ENCODE measurements at places on chromosomes 4 and X.
A peak's percentile ranks its signal among the peaks of the same experiment; 100 is the strongest.

- DNase-seq: no peak
These were observed 118.9 kb downstream of the KLHL4 start for GRCh38 chrX:87636533-87636932.

GRCh38 chr4:69546134-69546765 is 50.5 kb upstream of the UGT2B4 start:
- DNase-seq: peak; percentile 65

GRCh38 chr4:16672421-16672820 is 226.0 kb downstream of the LDB2 start:
- no peak for DNase-seq

DNA sequence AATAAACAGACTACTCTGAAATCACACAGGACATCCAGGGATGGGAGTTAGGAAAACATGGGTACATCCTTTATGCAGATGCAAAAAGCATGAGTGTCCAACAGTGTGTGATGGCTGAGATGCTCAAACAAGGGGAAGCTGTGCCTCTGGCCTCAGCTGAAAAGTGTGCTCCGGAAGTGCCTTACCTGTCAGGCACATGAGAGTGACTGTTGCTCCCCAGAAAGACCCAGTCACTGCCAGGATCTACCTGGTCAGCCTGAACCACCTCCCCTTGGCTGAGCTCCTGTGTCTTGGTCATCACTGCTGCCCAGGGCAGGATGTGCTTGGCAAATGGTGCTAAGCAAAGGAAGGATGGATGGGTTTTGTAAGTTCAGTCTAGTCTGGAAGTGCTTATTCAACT is 4.0 kb downstream of the PPP2R2C start:
- DNase-seq: no peak

DNA sequence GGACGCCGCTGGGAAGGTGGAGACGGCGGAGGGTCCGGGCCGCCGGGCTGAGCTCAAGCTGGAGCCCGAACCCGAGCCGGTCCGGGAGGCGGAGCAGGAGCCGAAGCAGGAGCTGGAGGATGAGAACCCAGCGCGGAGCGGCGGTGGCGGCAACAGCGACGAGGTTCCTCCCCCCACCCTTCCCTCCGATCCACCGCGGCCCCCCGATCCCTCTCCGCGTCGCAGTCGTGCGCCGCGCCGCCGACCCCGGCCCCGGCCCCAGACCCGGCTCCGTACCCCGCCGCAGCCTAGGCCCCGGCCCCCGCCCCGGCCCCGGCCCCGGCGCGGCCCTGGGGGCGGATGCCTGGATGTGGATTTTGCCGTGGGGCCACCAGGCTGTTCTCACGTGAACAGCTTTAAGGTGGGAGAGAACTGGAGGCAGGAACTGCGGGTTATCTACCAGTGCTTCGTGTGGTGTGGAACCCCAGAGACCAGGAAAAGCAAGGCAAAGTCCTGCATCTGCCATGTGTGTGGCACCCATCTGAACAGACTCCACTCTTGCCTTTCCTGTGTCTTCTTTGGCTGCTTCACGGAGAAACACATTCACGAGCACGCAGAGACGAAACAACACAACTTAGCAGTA is 483 bp downstream of the USP27X start:
- no peak for DNase-seq

- peak; percentile 38 for DNase-seq
These were observed 95.8 kb upstream of the TET2 start for GRCh38 chr4:105050896-105051295.

DNA sequence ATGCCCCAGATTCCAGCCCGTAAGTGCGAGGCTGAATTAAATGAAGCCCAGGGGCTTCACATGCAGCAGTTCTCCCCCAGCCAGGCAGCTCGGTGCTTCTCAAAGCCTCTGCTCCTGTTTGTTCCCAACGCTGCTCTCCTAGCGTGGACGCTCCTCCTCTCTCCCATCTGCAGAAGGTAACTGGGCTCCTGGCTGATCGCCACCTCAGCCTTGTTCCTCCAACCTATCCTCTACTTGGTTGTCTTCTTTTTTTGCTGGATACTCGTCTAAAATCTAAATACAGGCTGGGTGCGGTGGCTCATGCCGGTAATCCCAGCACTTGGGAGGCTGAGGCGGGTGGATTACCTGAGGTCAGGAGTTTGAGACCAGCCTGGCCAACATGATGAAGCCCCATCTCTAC is 70.3 kb downstream of the NSUN7 start:
- DNase-seq: no peak

DNA sequence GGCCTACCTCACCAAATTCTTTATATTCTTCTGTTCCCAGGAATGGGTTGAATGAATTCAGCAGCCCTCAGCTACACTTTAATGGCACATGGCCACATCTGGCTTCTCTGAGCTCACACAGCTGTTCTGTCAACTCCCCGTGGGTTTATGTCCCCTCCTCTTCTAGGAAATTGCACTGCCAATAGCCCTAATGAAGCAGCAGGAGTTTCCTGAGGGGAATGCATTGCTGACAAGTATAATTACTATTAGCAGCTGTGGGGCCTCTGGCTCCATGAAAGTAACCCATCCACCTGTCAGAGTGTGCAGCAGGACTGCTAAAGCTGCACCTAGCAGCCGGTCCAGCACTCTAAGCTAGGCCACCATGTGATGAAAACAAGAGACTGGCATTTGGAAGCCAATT is 50.3 kb downstream of the FTHL17 start:
- DNase-seq: no peak

DNA sequence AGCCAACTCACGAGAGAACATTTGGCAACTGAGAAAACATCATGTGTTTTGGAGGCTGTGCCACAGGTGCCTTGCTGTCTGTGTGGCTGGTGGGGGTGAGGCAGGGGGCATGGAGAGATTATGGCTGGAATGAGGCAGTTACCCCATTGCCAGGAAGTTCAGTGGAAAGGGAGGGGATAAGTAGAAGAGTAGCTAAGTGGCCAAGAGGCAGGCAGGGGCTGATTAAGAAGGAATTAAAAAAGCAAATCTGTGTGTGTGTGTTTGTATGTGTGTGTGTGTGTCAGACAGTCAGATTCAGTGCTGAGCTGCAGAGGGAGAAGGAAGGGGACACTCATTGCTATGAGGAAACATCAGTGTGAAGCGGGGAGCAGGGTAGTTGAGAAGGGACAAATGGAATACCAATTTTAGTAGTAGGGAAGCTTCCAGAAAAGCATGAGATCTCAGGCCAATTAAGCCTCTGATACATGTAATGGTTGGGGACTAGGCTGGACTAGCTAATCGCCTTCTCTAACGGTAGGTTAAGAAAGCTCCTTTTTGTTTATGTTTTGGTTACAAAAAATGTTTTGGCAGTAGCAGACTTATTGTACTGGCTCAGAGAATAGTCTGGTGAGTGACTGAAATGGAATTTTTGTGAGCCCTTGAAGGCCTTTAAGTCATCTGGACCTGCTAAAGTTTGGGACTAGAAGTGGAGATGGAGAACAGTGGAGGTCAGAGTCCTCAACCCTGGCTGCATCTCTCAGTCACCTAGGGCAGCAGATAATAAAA is 18.5 kb downstream of the TMEM164 start:
- DNase-seq: peak; percentile 63

- peak; percentile 36 for DNase-seq
These were observed 263.6 kb downstream of the HS3ST1 start for GRCh38 chr4:11165052-11165451.

DNA sequence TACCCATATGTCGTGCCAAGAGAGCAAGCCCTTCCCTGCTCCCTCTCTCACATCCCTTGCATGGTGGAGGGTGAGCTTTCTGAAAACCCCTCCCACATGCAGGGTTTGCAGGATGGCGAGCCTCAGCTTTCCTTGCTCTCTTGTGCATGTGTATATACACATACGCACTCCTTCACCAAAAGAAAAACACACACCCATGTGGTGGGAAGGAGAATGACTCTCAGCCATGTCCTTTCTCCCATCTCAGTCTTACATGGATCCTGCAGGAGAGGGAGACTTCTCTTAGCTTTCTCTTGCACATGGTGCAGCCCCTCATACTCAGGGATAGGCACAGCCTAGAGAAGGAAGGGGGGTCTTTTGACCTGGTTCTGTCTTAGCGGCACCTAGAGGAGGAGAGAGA is 81.1 kb downstream of the CLCN5 start:
- no peak for DNase-seq

- DNase-seq: peak; percentile 29
These were observed 47.3 kb upstream of the GATB start for GRCh38 chr4:151808120-151808529.

- peak; percentile 75 for DNase-seq
These were observed 107.3 kb downstream of the AMMECR1 start for GRCh38 chrX:110210417-110211139.

- DNase-seq: no peak
These were observed 32.0 kb downstream of the IL15 start for GRCh38 chr4:141668200-141668910.

DNA sequence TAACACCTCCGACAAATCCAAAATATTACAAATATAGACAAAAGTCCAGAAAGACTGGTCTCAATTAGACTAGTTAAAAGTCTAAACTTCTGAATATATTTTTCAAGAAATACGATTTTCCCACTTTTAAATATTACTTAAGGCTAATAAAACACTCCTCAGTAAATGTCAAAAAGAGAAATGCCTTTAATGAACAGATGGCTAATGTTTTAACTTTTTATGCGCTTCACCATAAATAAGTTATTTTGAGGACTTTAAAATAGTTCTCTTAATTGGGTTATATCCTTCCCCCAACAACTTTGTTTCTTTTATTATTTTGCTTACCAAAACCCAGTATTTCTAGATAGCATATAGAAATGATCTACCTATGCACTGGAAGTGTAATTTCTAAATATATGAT is 201.4 kb downstream of the APBB2 start:
- DNase-seq: no peak

DNA sequence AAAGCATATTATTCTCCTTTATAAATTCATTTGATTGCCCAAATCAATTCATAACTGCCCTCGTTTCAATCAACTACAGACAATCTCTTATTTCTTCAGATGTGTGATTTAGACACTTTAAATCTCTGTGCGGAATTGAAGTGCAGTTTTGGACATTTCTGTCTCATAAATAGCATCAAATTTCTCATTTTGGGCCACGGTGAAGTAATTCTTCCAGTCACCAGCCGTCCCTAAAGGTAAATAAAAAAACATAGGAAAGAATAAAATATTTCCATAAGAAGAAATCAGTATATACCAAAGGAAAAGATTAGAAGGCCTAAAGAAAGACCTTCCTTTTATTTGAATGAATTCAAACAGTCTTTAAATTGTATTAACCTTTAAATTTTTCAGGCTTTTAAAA is 33.4 kb downstream of the SULT1B1 start:
- no peak for DNase-seq

GRCh38 chrX:15204130-15204751 is 65.6 kb downstream of the ASB9 start:
- no peak for DNase-seq

- DNase-seq: no peak
These were observed 9.3 kb upstream of the NAT8L start for GRCh38 chr4:2049811-2050210.

GRCh38 chrX:43676971-43677572 is 21.0 kb downstream of the MAOA start:
- DNase-seq: peak; percentile 55

GRCh38 chr4:180900781-180901180 is 1342.4 kb upstream of the TENM3 start:
- DNase-seq: no peak

GRCh38 chr4:5141802-5142201 is 90.5 kb downstream of the STK32B start:
- no peak for DNase-seq

GRCh38 chr4:8192748-8193738 is 6.0 kb upstream of the SH3TC1 start:
- peak; percentile 50 for DNase-seq

- no peak for DNase-seq
These were observed 58.4 kb upstream of the SCOC start for GRCh38 chr4:140315019-140315418.

GRCh38 chr4:101074326-101074725 is 273.0 kb downstream of the PPP3CA start:
- no peak for DNase-seq

DNA sequence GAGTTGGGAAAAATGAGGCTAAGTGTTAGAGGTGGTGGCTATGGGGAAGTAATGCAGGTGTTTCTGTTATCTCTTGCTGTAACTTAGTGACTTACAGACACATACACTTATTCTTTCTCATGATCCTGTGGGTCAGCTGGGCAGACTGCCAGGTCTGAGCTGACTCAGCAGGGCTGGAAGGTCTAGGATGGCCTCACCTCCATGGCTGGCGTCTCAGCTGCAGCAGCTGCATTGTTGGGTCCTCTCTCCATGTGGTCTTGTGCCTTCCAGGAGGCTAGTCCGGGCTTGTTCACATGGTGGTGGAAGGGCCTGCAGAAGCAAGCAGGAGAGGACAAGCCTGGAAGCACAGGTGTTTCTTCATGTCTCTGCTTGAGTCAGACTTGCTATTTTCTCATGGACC is 172.7 kb downstream of the NHS start:
- DNase-seq: peak; percentile 91

GRCh38 chrX:1472975-1473374 is 20.3 kb upstream of the ASMTL start:
- no peak for DNase-seq

DNA sequence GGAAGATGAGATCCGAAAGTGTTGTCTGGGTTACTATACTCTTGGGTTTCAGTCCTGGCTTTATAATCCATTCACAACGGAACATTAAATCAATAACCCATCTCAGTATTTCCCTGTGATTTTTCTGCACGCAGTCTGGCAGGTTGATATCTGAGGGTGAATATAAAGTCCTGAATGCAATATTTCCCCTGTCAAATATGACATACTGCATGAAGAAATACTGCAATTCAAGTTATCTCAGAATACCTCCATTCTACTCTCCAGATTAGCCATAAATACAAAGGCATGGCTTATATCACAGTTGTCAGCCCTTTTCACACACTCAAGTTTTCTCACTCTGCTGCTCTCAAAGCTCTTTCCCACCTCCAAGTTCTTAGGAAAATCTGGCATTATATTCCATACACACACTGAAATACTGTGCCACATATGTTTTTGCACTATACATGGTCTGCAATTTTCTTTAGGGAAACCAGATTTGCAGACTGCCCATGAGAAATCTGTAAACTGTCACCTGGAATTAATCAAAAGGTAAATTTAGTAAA is 64.7 kb downstream of the WDFY3 start:
- no peak for DNase-seq

DNA sequence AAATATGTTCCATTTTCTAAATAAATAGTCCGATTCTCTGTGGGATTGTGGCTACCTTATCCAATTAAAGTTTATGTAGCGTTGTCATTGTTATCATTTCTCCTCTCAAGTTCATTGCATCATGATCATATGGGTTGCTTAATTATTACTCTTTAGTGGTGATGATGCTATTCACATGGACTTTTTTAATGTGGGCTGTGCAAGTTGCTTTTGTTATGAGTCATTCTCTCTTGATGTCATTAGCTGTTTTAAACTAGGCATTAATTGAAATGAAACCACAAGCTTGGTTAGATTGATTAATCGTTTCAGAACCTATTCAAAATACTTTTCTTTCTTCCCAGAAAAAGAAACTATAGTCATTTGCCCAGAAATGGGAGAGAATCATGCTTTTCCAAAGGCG is 38.2 kb downstream of the NHS start:
- peak; percentile 83 for DNase-seq

- DNase-seq: no peak
These were observed 101.2 kb upstream of the ENPP6 start for GRCh38 chr4:184318852-184319251.

All from astrocyte of the spinal cord (primary cell).